Fibroblast of the conjunctiva (primary cell): ENCODE measurements at places on chromosomes 11 and 22.

DNA sequence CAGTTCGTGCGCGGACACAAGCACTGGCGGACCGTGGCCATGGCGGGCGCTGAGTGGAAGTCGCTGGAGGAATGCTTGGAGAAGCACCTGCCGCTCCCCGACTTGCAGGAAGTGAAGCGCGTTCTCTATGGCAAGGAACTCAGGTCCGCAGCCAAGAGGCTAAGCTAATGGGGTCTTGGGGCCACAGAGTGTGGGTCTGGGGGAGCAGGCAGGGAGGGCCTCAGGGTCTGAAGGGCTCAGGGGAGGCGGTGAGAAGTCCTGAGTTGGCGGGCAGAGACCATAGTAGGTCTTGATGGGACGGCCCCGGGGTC is 188 bp downstream of the UPB1 start:
- DNase-seq = no peak

- no peak for DNase-seq
Measured at GRCh38 chr11:61601512-61601911, 20.6 kb upstream of the SYT7 start.

- no peak for DNase-seq
Measured at GRCh38 chr11:2474059-2474901, 29.5 kb downstream of the KCNQ1 start.

DNA sequence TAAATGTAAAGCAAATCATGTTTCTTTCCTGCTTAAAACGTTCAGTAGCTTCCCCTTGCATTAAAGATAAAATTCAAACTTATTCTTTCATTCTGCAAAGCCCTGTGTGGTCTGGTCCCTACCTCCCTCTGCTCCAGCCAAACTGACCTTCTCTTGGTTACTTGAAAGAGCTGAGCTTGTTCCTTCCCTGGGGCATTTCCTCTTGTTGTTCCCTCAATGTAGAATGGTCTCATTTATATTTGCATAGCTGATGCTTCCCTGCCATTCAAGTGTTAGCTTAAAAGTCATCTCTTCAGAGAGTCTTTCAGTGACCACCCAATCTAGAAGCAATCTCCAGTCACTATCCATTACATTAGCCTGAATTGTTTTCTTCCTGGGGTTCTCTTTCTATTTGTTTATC is 1618.5 kb upstream of the TENM4 start:
- no peak for DNase-seq

DNA sequence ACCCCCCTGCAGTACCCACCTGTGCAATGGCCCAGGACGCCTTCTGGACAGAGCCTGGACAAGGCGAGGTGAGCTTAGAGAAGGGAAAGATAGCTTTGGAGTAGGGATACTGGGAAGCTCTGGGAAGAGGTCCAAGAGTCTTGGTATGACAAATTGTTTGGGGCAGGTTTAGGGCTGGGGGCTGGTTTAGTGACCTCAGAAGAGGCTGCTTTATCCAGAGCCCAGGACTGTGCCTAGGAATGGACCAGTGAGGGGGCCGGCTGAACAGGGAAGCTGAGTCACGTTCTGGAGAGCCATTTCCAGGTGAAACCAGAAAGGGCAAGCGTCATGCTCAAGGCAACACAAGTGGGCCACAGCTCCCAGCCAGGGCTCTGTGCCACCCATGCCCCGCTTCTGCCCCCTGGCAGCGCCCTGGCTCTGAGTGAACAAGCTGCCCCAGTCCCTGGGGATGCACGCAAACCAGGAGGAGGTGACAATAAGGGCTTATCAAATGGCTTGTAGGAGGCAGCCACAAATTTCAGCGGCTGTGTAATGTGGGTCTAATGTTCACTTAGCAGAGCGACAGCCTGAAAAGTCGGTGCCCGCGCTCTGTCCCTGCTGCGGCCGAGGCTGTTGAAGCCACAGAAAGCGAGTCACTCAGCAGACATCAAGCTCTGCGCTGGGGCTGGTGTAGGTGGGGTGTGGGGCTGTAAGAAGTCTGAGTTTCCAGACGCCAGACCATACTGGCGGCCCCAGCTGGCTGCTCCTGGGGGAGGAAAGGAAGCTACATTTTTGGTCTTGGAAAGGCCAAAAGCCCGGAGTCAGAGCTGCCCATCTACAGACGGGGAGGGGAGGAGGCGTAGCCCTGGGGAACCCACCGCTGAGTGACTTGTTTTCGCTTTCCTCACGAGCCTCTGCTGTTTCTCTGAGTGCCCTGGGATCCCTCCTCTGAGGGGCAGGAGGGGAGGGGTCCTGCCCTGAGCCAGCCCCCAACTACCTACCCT is 18.3 kb upstream of the SYT7 start:
- DNase-seq = peak; percentile 27

- DNase-seq = peak; percentile 54
Measured at GRCh38 chr22:47333625-47334024, 571.2 kb downstream of the TBC1D22A start.

- DNase-seq = no peak
Measured at GRCh38 chr11:77072851-77073327, 6.1 kb downstream of the CAPN5 start.

DNA sequence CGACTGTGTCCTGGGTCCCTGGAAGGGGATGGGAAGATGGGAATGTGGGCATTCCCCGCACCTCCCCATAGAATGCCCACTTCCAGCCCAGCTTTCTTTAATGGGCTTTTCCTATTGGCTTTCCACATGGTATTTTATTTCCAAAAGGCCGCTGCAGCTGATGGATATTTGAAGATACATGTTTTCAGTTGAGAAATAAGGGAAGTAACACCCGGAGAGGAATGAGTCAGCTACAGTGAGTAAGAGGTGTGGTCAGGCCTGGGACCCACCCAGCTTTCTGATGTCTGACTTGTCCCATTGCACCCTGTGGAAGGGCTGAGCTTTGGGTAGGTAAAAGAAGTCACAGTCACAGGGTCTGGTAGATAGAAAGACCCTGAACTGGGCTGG is 476.9 kb downstream of the MIAT start:
- peak; percentile 63 for DNase-seq

DNA sequence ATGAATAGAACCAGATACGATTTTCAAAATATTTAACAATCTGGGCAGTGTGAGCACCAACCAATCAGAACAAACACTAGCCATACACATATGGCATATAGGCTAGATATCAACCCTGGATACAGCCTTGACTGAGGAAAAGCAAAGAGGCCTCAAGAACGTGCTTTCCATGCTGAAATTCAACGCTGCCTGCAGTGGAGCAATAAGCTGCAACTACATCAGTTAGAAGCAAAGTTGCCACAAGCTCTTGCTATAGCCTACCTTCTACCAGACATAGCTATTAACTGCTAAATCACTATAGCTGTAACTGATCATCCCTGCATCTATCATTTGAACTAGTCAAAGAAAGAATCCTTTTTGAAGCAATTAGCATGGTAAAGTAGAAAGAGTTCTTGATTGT is 42.5 kb downstream of the DENND5A start:
- DNase-seq = no peak

DNA sequence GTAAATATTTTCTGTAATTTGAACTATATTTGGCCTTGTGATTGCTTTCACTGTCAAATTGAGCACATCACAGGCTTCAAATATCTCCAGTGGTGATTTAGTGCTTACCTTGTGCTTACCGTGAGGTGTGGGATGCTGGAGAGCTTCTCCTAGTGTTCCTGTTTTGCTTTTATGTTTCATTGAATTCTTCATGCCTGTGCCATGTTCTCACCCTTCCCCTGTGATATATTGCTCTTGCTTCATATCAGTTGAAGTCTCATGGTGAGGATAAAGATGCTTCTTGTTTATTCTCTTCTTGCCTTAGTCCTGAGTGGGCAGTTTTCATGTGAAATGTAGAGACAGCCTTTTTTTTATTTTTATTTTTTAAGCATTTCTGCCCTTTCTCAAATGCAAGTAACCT is 198.0 kb upstream of the PDGFD start:
- DNase-seq = no peak

- DNase-seq = no peak
Measured at GRCh38 chr22:19098157-19098556, 24.1 kb downstream of the DGCR2 start.

DNA sequence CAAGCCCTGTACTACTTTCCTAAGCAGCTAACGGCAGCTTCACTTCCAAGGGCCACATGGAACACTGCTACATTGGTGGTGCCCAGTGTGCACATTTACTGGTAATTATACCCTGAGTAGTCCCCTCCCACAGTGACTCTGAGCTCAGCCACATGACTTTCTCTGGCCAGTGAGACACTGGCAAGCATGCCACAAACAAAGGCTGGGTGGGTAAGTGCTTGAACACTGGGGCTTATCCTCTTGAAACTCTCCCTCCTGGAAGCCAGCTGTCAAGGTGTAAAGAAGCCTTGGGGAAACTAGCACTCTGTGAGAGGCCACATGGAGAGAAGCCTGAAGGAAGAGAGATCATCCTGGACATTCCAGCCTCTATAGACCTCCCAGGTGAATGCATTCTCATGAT is 54.4 kb upstream of the DRD2 start:
- DNase-seq = no peak

DNA sequence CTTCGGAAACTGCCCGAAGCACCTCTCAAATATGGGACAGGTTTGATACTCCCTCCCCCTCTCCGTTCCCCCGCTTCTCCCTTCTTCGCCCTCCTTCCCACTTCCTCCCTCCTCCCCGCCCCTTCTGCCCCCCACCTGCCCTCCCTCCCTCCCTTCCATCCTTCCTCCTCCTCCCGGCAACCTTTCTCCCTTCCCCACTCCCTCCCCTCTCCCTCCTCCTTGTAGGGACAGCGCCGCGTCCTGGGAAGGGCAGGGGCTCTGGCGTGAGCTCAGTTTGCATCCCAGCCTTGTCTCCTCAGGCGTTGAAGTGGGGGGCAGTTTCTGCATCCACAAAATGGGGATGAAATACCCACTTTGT is 6.1 kb upstream of the NFAM1 start:
- DNase-seq = no peak

DNA sequence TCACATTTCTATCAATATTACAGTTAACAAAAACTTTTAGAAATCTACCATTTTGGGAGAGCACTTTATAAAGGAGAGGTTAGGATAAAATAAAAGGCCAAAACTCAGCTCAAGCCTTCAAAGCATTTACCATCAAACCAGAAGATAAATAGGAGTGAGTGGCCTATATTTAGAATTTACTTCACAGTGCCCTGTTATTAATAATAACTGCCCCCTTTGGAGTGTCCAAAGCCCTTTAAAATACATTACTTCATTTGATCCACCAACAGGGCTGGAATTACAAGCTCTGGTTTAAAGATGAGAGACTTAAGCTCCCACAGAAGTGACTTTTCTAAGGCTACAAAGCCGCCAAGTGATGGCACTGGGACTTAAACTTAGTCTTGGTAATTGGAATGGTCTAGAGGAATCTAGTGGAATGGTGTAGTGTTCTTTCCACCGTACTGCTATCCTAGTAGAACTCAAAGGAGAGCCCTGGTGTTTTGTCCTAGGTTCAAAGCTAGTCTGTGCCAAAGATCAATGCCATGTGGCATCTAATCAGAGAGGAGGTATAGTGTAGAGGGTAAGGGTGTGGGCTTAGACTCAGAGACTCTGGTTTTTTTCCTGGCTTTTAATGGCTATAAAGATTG is 21.2 kb upstream of the MTMR3 start:
- DNase-seq = no peak

GRCh38 chr11:74035264-74035663 is 26.4 kb upstream of the UCP3 start:
- no peak for DNase-seq

- no peak for DNase-seq
Measured at GRCh38 chr22:35152316-35152715, 86.4 kb downstream of the ISX start.

DNA sequence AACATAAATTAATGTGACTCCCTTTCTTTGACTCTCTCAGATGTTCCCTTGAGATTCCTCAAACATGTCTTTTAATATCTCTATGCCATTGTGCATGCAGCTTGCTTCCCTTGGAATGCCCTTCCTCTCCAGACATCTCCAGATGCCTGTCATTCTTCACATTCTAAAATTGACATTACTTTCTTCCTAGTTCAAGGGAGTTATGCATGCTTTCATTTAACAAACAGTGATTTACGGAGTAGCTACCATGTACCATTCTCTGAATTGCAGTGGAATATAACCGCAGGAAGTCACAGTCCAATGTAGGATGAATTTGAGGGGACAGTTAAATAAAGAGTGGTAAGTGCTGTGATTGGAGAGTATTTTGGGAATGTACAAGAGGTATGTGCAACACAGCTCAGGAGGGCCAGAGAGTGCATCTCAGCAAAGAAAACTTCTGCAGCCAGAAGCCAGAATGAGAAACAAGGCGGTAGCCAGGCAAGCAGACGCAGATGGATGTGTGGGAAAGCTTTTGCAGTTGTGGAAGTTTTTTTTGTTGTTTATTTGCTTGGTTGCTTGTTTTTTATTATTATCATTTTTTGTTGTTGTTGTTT is 18.7 kb downstream of the MMP10 start:
- no peak for DNase-seq
